ENCODE measurements at places on chromosomes 2 and 18.

DNA sequence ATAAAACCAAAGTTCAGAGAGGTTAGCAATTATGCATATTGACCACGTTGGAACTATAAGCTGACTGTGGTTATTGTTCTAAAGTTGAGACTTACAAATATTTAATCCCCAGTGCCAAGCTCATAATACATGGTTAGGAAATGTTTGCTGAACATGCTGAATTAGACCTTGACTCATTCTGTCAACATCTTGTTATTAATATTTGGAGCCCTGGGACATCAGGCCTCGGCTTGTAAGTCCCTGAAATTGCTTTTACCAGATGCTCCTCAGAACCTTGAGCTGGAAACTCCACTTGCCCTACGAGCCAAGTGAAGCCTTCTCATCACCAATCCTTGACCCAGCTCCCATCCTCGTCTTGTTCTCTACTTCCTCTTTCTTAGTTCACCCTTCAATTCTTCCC is 21.2 kb downstream of the DYNAP start:
- no peak for DNase-seq

GRCh38 chr2:138030459-138030858 is 66.2 kb downstream of the HNMT start:
- peak; percentile 53 for DNase-seq

GRCh38 chr2:226956659-226957058 is 120.8 kb downstream of the RHBDD1 start:
- DNase-seq = no peak

DNA sequence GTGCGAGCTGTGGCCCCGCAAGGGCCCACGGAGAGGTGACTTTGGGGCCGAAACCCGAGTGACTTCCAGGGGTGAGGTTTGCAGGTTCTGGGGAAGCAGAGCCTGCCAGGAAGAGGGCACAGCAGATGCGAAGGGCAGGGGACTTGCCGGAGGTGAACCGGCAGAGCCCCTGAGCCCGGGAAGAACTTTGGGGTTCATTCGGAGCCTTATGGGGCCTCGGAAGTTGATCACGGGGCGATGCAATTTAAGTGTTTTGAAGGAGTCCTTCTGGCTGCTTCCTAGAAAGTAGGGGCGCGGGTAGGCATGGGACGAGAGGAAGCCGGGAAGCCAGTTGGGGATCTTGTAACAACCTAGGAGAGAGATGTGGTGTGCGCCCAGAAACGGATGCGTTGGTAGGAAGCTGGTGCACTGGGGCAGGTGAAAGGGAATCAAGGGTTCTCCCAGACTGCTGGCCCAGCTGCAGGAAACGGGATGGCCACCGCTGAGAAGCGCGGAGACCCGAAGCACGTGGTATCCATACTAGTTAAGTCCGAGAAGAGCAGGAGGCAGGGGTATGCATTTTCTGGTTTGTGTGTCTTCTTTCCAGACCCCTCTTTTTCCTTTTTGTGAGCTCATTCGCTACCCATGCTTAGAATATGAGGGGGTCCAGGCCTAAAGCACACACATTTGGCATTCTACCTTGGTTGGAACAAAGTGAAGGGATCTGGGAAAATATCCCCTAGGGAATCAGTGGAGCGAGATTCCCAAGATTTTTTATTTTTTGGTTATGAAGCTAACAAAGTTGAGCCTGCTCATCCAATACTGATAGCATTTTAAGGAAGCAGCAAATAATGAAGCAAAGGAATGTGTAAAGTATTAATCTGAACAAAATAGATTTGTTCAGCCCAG is 758 bp downstream of the SCLY start:
- DNase-seq = peak; percentile 25

GRCh38 chr2:159298967-159299366 is 12.5 kb upstream of the WDSUB1 start:
- no peak for DNase-seq

DNA sequence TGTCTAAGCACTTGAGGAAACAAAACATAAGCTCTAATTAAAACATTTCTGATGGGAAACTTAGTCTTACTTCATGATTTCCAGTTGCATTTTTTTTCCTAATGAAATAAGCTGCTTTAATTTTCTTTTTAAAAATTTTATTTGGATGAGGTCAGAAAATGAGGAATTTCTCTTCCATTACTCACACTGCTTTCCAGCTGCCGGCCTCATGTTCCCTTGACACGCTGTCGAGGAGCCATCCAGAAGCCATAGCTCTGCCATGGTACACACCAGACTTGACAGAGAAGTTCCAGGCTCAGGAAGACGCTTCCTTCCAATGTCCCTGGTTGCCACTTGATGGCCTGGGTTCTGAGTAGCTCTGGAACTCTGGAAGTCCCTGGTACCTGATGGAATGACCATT is 12.1 kb upstream of the MAPRE2 start:
- DNase-seq = no peak

DNA sequence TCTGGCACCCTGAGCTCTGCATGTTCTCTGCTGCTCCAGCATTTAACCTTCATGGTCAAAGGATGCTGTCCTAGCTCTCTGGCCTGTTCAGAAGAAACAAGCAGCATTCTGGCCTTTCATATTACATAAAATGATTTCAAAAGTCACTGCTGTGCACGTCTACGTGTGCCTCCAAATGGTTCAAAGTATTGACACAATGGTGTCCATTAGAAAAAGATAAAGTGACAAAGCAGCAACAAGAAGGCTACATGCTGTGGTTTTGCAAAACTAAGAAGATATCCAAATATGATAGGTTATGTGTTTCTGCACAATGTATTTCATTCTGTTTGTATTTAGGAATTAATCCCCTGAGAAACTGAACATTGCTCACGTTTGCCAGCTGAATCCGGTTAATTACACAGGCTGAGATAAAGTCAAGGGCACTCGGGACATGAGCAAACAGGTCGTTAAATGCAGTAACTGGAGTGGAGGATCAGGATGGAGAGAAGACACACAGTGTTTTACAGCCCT is 258.5 kb downstream of the DOK6 start:
- no peak for DNase-seq

DNA sequence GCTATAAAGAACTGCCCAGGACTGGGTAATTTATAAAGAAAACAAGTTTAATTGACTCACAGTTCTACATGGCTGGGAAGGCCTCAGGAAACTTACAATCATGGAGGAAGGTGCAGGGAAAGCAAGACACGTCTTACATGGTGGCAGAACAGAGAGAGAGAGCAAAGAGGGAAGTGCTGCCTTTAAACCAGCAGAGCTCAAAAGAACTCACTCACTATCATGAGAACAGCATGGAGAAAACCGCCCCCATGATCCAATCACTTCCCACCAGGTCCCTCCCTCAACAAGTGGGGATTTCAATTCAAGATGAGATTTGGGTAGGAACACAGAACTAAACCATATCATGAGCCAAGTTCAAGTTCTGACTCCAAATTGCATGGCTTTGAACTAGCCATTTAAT is 62.8 kb upstream of the PPP1CB start:
- DNase-seq = no peak

DNA sequence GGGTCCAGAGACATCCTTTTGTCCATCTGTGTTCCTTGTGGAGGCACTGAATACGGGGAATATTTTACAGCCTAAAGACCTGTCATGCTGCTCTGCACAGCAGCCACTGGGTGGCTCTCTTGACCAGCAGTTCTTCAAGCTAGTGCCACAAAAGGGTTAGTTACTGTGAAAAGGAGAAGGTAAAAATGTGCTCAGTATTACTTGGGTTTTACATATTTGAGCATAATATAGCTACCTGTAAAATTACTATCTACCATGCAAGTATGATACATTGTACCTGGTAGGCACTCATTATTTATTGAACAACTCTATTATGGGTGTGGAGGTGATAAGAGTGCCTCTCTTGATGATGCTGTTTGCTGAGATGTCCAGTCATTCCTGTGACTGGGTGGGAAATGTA is 23.6 kb downstream of the FZD5 start:
- peak; percentile 59 for DNase-seq

DNA sequence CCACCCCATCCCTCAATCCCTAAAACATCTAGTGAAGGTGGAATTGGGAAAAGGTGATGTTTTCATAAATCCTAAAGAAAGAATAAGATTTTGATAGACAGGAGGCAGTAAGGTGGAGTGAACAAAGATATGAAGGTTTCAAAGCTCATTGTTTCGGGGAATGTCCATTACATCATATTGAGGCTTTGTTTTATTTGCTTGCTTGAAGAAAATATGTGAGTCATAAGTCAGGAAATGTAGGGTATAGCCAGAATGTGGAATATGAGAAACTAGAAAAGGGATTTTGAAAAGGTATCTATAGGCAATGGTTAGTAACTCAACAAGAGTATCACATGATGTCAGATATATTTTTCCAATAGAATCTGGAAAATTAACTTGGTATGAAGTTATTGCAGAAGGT is 1178.5 kb upstream of the ACVR2A start:
- DNase-seq = no peak

DNA sequence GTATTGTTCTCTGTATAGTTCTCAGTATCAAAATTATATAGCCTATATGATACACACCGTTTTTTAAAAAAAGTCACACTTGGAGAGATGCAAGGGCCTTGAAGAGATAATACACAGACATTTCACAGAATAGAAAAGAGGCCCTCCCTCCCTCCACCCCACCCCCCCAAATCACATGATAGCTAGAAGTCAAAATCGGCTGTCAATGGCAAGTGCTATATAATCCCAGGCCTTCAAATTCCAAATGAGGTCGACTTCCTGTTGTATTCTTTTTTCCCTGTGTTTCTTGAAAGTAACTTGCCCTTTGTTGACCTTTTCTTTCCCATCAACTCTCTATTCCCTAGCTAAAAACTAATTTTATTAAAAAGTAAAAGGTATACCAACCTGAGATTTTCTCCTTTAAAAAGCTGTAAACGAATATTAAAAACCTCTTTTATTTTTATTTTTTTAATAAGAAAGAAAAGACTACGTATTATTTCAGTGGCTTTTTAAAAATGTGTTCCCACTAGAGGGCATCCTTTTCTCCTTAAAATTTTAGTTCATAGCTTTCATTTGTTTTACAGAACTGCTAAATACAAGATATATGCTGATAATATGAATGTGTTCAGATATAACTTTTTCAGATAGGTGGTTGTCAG is 46.6 kb downstream of the KCMF1 start:
- DNase-seq = no peak

DNA sequence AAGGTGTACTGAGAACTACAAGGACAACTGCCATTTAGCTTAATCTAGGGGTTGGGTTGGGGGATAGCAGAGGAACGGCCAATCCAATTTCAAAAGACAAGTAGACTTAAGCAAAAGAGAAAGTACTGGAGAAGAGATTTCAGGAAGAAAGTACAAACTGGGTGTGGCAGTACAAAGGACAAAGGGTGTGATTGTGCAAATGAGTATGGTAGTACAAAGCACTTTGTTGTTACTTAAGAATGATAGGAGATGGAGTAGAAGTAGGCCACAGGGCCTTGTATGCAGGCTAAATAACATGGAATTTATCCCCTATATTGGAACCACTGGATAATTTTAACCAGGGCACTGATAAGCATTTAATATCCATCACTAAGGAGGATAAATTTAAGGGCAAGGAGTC is 4.7 kb upstream of the ORC2 start:
- DNase-seq = no peak

- no peak for DNase-seq
These were observed 938.5 kb upstream of the SOX11 start for GRCh38 chr2:4753721-4754120.

- no peak for DNase-seq
These were observed 77.6 kb downstream of the SPRED2 start for GRCh38 chr2:65354773-65355172.

DNA sequence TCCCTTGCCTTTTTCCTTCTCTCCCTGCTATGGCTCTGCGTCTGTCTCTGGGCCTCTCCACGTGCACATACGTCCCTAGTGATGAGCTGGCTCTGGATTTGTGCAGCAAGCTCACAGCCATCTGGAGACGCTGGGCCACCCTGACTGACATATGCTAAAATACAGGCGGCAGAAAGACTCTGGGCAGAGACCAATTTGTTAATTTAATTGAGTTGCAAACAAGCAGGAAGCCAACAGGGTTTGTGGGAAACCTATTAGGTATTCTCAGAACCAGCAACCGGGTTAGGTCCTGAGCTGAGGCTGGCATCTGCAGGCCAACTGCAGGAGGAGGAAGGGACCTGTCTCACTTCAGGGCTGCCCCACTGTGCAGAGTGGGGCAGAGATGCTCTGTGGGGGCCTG is 53.5 kb upstream of the SMAD2 start:
- DNase-seq = no peak

DNA sequence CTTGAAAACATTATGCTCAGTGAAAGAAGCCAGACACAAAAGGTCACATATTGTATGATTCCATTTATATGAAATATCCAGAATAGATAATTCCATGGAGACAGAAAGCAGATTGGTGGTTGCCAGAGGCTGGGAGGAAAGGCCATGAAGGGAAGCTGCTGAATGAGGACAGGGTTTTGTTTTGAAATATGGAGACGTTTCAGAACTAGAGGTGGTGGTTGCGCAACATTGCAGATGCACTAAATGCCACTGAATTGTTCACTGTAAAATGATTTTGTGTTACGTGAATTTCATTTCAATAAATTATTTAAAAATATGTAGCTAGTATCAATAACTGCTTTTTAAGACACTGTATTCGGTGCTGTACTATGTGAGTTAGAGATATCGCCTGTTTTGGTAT is 101.7 kb upstream of the ZNF236 start:
- no peak for DNase-seq

DNA sequence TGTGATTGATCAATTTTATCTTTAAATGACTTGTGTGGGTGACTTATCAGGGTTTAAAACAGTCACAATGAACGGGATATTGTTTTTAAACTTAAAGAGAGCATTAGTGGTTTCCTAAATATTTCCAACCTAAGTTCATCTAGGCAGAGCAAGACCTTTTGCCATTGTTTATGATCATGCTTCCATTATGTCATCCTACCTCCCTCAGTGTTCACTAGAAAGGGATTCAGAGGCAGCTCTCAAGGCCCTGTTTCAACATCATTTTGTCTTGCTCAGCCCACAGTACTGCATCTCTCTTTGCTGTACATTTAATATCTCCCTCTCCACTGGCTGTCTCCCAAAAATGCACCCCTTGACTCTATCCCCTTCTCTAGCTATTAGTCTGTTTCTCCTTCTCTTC is 21.5 kb upstream of the PELI1 start:
- no peak for DNase-seq

DNA sequence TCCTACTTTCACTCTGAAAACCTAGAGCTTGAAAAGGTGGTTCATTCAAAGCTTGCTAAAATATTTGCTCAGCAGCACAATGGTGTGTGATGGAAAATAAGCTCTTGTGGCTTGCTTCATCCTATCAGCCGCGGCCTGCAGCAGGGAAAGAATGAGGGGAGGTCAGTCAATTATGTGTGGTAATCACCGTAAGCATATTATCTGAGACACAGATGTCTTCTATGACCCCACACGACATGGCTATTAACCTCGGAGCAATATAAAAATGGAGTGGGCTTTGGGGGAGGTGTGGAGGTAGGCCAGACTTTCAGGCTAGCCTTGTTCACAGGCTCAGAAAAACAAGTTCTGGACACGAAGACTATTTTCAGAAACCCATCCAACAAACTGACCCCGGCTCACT is 98.4 kb upstream of the SIX3 start:
- DNase-seq = no peak

DNA sequence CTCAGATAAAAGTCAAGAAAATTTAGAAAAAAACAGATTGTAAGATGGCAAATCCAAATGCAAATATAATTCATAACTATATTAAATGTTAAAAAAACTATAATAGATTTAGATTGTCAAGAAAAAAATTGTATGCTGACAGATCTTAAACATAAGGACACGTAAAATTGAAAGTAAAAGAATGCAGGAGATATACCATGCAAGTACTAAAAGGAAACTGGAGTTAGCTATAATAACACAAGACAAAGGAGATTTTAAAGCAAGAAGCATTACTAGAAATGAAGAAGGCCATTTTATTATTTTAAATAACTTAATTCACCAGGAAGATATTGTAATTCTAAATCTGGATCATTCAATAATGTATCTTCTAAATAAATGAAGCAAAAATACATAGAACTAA is 48.3 kb downstream of the TTC21B start:
- DNase-seq = no peak
